Activated CD4-positive, alpha-beta T cell treated with anti-CD3 and anti-CD28 coated beads for 24 hours (primary cell): ENCODE measurements at places on chromosomes 2 and 18.

- DNase-seq, result peak; percentile 53
Measured at GRCh38 chr2:239326831-239327535, 73.8 kb downstream of the HDAC4 start.

GRCh38 chr2:189521699-189522434 is 58.7 kb downstream of the SLC40A1 start:
- no peak for DNase-seq

DNA sequence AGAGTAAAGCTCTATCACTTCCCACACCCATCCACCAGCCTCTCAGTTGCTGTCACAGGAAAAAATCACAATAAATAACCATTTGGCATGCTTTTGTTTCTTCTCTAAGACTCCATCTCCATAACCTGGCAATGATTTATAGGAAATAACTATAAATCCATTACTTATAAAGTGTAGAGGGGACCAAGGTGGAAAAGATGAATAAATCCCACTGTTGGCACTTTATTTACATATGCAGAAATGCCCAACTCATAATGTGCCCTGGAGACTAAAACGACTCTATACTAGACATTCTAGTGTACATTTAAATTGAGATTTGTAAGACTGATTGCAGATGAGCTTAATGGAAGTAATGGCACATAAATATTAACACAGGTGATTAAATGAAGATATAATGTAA is 7.5 kb upstream of the NOSTRIN start:
- no peak for DNase-seq

DNA sequence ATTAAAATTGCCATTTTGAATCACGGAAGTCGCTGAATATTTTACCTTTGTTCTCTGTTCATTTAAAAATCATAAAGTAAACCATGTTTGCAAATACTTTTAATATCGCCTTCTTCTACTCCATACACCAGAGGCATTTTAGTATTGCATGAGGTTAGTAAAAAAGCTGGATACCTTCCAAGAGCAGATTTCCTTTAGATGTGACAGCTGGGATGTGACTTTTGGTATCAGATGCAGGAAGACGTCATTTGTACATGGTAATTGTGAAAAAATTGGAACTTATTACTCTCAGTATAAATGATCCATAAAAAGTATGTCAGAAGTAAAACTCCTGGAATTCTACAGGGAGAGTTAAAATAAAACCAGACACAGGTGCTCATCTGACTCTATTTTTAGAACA is 89.5 kb downstream of the SLC4A10 start:
- DNase-seq, result no peak

- no peak for DNase-seq
Measured at GRCh38 chr2:60557486-60557864, 4.0 kb upstream of the BCL11A start.
